ENCODE measurements at places on chromosomes 6 and 20.

DNA sequence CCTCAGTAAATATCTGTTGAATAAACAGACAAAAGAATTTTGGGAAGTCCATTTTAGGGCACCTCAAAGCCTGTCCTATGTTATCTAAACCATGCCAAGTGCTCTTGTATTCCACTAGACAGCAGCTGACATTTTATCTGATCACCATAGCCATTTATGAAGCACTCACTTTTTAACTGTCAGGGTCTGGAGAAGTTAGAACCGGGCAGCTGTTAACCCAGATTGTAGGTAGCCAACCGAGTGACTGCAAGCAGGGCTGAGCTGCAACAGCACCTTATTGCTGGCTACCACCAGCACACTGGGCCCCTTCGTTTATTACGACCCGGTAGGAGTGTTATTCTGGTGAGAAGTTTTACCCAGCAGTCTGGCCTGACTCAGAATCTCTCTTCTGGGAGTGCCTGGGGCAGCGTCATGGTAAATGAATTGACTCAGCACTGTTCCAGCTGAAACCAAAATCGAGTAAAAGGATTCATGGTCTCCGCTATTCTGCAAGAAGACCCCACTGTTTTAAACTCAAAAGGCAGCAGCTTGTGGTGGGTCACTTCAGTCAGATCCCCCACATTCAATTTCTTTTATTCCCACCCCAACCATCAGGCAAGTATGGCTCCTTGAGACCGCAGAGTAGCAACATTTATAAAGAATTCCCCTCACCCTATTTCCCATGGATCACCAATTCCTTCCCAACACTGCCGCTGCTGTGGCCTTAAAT, 1.7 kb downstream of the UBE2V1 start:
- DNase-seq = no peak

DNA sequence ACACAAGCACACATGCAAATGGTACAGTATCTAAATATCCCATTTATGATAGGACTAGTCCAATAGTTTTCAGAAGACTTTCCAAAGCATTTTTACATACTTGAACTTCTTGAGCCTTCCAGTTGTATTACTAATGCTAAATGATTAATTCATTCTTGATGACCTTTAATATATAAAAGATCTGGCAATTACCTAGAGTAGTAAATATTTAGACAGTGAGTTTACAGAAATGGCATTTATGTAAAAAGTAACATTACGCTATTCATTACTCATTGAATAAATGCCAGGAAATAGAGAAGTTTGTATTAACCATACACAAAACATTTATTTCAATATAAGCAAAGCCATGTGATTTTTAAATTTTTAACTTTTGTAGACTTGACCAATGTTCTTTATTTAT, 158.8 kb downstream of the DST start:
- no peak for DNase-seq

DNA sequence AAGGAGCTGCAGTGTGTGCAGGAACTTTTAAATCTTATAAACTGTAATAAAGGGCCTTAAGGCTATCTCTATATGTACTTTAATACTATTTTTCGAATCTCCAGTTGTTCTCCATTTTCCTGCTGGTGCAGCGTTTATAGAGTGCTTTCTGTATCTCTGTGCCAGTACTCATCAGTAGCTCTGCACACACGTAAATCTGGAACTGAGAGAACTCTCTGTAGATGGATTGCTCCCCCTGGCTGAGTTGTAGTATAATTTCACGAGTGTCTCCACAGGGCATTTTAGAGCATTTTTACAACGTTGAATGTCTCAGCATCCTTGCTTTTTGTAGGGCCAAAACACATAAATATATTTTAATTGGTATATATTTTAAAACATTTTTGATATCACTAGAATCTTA, 256.5 kb downstream of the TRDN start:
- no peak for DNase-seq

DNA sequence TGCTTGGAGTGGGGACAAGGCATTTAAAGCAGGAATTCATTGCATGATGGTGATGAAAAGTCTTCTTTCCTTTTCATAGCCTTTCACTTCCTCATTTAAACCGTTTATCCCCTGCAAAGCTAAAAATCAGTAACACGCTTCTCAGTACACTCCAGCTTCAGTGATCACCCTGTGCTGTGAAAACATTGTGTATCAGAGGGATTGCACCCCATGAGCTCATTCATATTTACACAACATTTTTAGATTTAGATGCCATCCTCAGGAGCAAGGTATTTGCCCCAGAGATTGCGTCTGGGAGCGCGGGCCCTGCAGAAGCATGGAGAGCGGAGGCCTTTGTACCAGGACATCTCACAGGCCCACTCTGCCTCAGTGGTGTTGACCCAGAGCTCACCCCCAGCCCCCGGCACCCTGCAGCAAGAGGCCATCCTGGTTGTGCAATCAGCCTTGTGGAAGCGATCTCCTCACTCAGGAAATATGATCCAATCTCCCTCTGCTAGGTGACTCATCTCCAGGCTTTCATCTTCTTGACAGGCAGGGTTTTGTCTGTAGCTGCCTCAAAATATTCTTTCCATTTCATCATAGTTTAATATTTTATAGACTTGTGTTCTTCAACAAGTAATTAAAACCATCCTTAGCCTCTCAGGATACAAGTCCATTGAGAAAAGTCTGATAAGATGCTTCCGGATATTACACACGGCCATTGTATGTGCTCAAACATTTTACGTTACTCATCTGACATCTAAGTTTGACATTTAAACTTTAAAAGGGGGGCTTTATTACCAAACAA, 38.9 kb upstream of the THBS2 start:
- DNase-seq = no peak

GRCh38 chr6:79762370-79762769, 131.2 kb downstream of the SH3BGRL2 start:
- DNase-seq = no peak
